ENCODE measurements at places on chromosomes 7 and 10.
A peak's percentile ranks its signal among the peaks of the same experiment; 100 is the strongest.

- DNase-seq = no peak
Measured at GRCh38 chr10:69846293-69846921, 44.7 kb downstream of the COL13A1 start.

DNA sequence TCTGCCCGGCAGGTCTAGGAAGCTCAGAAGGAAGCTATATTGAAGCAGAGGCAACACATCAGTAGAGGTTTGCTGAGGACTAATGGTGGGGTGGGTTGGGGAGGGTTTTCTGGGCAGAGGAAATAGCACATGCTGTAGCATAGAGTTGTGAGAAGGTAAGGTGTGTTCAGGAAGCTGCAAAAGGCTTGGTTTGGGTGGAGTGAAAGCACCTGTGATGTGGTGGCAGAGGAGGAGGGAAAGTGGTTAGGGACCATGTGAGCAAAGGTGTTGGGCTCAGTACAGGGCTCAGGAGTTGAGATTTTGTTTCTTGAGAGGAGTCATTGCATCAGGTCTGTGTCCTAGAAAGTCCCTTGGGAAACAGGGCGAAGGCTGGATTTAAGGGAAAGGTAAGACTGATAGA lies 294.6 kb downstream of the SORCS3 start:
- DNase-seq = no peak

GRCh38 chr7:81415181-81415580 lies 354.7 kb downstream of the HGF start:
- no peak for DNase-seq

GRCh38 chr7:15582773-15583172 lies 21.0 kb upstream of the AGMO start:
- no peak for DNase-seq

DNA sequence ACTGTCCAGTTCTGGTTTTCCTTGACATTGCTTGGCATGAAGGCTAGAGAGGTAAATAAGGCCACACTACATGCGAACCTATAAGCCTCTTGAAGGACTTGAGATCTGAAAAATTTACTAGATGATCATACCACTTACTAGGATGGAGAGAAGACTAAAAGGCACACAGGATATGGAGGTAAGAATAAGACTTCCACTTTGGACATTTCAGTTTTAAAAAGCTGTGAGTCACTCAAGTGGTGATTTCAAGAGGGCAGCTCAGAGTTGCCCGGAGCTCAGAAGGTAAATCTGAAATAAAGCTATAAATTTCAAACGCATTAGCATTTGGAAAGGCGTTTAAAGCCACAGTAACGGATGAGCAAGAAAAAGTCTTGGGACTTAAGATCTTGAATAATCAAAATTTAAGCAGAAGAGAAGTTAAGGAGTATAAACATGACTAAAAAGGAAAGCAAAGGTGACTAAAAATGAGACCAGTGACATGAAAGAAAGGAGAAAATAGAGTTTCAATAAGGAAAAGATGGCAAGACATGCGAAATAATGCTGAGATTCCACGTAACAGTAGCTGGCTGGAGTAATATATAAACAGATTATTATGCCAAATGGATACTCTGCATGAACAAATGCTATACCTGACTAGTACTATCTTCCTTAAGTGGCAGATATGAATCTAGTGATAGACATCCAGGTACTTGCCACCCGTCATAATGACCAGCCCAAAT lies 68.3 kb downstream of the SNX13 start:
- DNase-seq = no peak

- DNase-seq = peak; percentile 61
Measured at GRCh38 chr10:133324198-133324792, 12.4 kb downstream of the CALY start.

DNA sequence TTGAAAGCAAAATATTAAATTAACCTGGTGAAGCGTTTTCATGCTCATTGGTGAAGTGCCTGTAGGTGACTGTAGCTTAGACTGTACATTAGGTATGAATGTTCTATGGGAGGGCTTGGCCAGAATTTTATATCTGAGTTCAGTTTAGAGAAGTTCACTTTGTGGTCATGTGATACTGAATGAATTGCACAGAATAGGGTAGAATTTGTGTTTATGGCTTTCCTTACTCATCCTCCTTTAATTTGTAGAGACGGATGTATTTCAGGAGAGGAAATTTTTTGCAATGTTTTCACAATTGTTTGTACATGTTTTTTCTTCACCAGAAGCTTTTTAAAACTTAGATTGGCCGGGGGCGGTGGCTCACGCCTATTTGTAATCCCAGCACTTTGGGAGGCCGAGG lies 32.3 kb downstream of the REEP3 start:
- DNase-seq = no peak

GRCh38 chr7:155715111-155715805 lies 70.8 kb downstream of the RBM33 start:
- DNase-seq = no peak

DNA sequence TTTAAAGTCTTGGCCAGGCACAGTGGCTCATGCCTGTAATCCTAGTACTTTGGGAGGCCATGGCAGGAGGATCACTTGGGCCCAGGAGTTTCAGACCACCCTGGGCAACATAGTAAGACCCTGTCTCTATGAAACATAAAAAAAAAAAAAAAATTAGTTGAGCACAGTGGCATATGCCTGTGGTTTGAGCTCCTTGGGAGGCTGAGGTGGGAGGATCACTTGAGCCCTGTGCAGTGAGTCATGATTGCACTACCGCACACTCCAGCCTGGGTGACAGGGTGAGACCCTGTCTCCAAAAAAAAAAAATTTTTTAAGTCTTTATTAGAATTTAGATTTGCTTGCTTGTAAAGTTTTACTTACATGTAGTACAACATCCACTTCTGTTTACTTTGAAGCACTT lies 14.0 kb downstream of the WNT2 start:
- no peak for DNase-seq

- DNase-seq = no peak
Measured at GRCh38 chr7:73749931-73750776, 11.6 kb upstream of the ABHD11 start.
